NCI-H2081 (cell line): ENCODE measurements at places on chromosomes 13 and 19.

DNA sequence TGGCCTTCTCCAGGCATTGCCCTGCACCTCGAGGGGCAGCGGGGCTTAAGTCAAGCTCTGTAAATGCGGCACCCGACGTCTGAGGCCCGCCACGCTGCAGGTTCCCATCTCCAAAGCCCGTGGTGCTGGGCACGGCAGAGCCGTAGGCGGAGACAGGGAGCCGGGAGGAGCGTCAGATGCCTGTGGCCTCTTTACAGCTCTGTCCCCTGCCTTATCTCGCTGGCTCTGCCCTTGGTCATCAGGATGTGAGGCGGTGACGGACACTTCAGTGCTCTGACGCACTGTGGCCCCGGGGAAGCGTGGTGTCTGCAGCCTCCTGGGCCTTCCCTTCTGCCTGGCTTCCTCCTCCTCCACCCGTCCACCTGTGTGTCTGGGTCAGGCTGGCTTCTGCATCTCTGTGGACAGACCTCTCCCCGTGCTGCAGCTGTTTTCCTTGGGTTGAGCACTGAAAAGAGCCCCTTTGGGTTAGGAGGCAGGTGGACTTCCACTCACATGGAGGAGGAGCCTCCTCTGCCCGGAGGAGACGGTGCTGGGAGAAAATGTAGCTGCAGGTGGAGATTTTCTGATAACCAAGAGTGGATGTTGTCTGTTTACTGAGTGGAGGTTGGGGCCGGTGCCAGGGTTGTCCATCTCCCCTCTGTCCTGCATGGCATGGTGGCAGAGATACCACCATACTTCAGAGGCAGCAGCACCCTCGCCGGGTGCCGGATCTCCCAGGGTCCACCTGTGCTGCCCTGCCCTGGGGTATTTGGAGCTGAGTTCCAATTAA is 14.6 kb downstream of the MCF2L start:
- DNase-seq = no peak

GRCh38 chr19:29194658-29195057 is 18.3 kb downstream of the UQCRFS1 start:
- no peak for DNase-seq

DNA sequence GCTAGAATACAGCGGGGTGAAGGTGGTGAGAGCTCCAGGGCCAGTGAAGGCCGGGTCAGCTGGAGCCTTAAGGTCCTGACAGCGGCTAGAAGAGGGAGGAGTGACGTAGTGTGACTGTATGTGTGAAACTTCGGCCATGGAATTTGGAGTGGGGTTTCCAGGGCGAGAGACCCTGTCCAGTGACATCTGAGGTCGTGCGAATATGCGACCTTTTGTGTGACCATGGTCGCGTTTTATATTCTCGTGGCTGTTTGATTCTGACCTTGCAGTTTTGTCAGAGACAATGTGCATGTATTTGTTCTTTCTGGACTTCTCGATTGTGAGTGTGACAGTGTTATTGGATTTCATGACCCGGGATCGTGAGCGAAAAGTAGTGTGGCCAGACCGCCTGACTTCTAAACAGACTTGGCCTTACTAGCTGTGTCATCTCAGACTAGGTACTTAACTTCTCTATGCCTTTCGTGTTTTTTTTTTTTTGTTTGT is 405 bp upstream of the ZNF569 start:
- DNase-seq = no peak

DNA sequence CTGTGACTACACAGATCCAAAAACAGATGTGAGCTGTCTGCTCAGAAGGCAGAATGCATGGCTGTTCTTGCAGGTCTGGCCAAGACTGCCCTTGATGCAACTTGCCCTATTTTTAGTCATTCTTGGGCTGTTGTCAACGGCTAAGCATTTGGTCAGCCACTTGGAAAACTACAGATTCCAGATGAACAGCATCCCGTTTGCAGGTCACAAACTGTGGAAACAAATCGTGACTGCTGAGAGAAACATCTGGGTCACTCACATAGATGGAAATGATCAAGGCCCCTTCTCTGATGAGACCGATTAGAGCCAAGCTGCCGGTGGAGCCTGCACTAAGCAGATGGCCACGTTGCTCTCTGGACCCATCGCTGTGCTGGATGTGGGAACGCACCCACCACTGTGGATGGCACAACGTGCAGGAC is 15.4 kb upstream of the METTL21C start:
- DNase-seq = no peak

DNA sequence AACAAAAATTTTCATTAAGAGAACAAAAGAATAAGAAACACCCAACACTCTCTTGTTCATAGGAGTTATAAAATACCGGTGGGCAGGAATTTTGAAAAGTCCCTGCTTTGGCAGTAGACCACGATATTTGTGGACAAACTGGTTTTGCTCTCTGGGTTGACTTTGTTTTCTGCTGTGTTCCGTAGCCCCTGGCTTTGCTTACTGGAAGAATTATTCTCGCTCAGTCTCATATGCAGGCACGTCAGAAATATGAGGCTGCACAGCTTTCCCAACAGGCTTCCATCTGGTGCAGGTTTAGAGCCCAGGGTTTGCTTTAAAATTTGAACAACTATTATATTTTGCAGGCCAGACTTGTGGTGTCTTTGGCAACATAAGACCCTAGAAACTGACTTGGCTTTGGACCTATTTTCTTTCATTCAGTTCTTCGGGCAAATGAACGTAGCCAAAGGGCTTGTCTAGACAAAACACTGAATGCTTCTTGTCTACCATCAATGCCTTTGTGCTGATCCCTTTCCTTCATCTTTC is 2012.6 kb downstream of the PCDH9 start:
- no peak for DNase-seq

DNA sequence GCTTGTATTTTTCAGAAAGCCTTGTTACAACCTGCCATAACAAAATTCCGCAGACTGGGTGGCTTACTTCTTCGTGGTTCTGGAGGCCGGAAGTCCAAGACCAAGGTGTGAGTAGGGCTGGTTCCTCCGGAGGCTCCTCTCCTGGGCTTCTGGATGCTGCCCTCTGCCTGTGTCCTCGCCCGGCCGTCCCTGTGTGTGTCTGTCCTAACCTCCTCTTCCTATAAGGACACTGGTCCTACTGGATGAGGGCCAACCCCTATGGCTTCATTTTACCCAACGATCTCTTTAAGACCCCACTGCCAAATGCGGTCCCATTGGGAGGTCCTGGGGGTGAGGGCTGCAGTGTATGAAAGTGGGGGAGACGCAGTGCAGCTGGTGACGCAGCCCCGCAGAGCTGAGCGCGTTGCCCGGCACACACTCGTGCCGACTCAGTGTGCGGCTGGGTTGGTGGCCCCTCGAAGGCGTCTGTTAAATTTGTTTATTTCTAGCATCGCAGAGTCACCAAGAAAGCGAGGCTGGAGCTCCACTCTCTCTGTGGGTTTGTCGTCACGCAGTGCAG is 116.7 kb downstream of the SOX1 start:
- no peak for DNase-seq

GRCh38 chr19:47239152-47239551 is 8.2 kb upstream of the BBC3 start:
- no peak for DNase-seq

GRCh38 chr13:51628059-51628852 is 44.0 kb downstream of the WDFY2 start:
- DNase-seq = no peak

GRCh38 chr13:32087955-32088747 is 56.6 kb downstream of the FRY start:
- no peak for DNase-seq

DNA sequence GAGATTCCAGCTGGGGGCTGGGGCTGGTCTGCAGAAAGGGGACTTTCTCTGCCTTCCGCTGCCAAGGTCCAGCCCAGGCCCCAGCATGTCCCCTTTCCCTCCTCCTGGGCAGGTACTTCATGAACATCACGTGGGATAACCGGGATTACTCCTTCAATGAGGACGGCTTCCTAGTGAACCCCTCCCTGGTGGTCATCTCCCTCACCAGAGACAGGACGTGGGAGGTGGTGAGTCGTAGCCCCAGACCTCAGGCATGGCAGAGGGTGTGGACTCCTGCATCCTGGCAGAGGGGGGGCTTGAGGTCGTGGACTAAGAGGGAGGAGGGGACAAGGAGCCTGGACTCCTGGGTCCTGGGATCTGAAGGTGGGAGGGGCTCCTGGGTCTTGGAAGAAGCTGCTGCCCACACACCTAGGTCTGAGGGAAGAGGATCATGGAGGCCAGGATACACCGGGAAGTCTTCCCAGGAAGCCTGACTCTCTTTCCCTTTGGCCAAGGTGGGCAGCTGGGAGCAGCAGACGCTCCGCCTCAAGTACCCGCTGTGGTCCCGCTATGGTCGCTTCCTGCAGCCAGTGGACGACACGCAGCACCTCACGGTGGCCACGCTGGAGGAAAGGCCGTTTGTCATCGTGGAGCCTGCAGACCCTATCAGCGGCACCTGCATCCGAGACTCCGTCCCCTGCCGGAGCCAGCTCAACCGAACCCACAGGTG is 20.6 kb downstream of the GRIN2D start:
- no peak for DNase-seq

GRCh38 chr19:12730064-12730463 is 4.4 kb downstream of the TRIR start:
- no peak for DNase-seq

- no peak for DNase-seq
These were observed 1.3 kb upstream of the FFAR1 start for GRCh38 chr19:35346193-35347052.

DNA sequence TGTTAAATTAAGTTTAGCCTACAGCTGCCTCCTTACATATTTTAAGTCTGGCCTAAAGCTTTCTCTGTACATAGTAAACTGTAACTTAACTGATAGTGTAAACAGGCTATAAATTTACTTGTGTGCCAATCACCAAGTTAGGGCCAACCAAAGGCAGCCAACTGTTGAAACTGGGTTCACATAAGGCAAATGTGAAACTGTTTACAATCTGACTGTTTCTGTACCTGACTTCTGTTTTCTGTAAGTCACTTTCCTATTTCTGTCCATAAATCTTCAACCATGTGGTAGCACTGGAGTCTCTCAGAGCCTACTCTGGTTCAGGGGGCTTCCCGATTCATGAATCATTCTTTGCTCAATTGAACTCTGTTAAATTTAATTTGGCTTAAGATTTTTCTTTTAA is 103.1 kb downstream of the RAP2A start:
- no peak for DNase-seq

GRCh38 chr13:77036279-77036678 is 9.3 kb upstream of the FBXL3 start:
- DNase-seq = no peak

- DNase-seq = no peak
These were observed 15.8 kb upstream of the FPR3 start for GRCh38 chr19:51779181-51779580.

- DNase-seq = peak; percentile 72
These were observed 1.5 kb upstream of the CEACAM5 start for GRCh38 chr19:41706741-41707501.

GRCh38 chr19:14118165-14119051 is 846 bp upstream of the PRKACA start:
- no peak for DNase-seq

- no peak for DNase-seq
These were observed 109.4 kb downstream of the RFC3 start for GRCh38 chr13:33927315-33927714.

DNA sequence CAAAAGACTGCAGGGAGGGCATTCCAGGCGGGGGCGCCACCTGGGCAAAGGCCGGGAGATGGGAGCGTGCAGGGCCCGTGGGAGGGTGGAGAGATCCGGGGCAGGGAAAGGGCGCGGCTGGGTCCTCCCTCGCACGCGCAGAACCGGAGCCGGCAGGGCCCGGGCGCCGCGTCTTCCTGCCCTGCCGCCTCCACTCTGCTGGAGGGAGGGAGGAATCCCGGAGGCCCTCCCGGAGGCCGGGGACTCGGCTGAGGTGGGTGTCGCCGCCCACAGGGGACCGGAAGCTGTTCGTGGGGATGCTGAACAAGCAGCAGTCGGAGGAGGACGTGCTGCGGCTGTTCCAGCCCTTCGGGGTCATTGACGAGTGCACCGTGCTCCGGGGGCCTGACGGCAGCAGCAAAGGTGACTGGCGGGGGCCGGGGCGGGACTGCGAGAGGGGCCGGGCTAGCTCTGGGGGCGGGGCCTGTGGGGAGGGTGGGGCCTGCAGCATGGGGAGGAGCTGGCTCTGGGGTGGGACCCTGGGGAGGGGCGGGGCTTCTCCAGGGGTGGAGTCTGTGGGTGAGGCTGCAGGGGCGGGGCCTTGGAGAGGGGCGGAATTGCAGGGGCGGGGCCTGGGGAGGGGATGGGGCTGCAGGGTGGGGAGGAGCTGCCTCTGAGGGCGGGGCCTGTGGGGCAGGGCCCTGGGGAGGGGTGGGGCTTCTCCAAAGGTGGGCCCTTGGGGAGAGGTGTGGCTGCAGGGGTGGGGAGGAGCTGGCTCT is 51.3 kb downstream of the CELF5 start:
- peak; percentile 54 for DNase-seq

DNA sequence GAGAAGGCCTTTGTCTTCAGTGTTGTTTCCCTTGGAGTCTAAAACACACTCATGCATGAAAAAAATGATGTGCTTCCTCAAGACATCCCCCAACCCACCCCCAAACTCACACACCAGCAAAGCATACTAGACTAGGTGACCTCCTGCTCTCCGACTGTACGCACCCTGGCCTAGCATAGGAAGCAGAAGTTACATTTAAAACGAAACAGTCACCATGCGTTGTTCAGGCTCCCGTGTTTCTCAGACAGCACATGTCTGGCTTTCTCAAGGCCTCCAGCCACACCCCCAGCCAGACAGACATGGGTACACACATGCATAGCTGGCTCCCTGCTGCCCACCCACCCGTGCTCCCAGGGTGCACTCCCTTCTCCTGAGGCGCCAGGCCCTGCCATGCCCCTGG is 28.7 kb upstream of the C1QTNF9 start:
- no peak for DNase-seq

GRCh38 chr13:112641456-112642089 is 48.3 kb upstream of the ATP11A start:
- no peak for DNase-seq

GRCh38 chr19:7654401-7654800 is 14.4 kb upstream of the RETN start:
- DNase-seq = no peak

DNA sequence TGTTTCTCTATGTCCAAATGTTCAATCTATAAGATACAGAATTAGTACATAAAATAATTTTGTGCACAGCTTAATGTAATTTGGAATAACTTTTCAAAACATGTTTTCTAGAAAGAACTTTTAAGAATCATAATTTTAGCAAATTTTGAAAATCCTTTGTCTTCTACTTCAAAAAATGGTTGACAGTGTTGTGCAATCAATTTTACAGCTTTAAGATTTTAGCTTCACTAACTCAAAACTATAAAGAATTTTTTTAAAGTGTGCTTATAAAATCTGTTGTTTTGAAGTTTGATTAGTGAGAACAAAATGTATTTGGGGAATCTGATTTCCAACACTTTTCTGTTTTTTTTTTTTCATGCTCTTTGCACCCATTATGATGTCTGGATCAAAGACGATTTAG is 12.7 kb upstream of the SPACA6 start:
- DNase-seq = no peak

- no peak for DNase-seq
These were observed 55.1 kb downstream of the RFX2 start for GRCh38 chr19:6055013-6055795.

- DNase-seq = no peak
These were observed 15.6 kb upstream of the VWA8 start for GRCh38 chr13:41976476-41976875.

GRCh38 chr13:51687947-51688714 is 103.9 kb downstream of the WDFY2 start:
- no peak for DNase-seq

- DNase-seq = no peak
These were observed 9.7 kb downstream of the F2RL3 start for GRCh38 chr19:16898361-16899015.

- no peak for DNase-seq
These were observed 2.7 kb downstream of the DMRTC2 start for GRCh38 chr19:41847351-41848105.
